ENCODE measurements at places on chromosomes 4 and X. TPM values are rescaled to one million over a fixed set of nuclear protein-coding genes. Genes with fewer than 3 reads are reported as not detected.

GRK4 gene
- total RNA-seq, result 4.9 TPM

NEIL3 gene
- total RNA-seq, result 17.5 TPM

NLGN3 gene
- total RNA-seq, result 0.22 TPM

CCDC158 gene
- not detected for total RNA-seq

GRCh38 chr4:57077550-57078343 lies 32.4 kb downstream of the IGFBP7 start:
- peak; percentile 88 for DNase-seq

DNA sequence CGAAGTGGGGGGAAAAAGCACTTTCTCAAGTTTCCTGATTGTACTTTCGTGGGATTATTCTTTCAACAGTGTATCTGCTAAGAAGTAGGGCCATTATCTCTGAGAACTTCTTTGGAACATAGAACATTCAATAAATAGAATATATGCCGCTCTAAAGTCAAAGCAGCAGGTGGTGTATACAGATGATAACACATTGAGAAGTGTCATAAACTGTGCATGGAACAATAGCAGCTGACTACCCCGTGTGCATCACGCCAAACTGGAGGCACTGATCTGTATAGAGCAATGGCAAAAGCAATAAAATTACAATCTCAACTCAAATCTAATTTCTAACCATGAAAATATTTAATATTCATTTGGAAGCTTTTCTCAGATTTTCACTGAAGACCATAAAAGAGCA lies 175.3 kb downstream of the DCTD start:
- no peak for DNase-seq

DNA sequence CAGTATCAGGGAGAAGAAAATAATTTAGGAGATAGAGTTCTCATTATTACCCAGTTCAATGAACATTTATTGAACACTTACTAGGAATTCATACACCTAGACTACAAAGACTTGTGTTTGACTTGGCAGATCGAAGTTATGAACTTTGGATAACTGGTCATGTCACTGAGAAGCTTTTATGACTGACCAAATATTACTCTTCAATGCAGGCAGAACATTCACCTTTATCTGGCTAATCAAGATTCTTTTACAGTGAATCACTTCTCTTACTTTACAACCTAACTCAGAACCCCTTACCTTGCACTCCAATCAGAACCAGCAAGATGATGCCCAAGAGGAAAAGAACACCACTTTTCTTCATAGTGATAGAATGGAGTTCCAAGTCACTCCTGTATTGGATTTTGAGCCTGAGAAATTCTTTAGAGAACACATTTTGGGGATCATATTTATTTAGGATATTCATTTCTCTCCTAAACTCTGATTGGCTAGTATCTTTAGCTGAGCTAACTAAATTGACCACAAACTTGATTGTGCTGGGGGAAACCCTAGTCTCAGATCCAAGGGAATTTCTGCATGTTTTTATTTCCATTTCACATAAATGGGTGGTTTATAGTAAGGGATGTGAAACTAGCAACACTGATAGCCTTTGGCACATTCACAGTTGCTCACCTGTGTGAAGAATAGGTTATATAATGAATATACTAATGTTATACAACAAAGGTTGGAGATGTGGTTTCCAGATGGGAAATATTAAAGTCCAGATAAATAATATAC lies at the start of gene CXCL9:
Gene CXCL9, minus strand, starts transcription at position 421 of the 774 bp plus-strand sequence. Its CDS starts 60 bp downstream, at position 361.
- no peak for DNase-seq

DNA sequence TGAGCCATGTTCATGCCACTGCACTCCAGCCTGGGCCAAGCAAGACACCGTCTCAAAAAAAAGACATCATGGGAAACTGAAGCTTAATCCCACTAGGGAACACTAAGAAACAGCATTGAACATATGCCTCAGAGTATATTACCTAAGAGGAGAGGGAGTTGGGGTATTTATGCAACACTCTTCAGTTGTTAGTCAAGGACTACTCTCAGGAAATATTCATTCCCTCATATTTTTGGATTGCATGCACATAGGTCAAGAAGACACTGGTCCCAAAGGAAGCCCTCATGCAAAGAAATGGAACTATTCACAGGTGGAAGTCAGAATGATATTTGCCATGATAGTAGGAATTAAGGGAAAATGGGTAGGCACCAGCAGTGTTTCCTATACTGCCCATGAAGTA lies 22.8 kb upstream of the PAPSS1 start:
- no peak for DNase-seq

GRCh38 chr4:119032921-119033685 lies 102.5 kb upstream of the MYOZ2 start:
- no peak for DNase-seq

GRCh38 chr4:24529555-24529954 lies 54.8 kb downstream of the DHX15 start:
- no peak for DNase-seq

DNA sequence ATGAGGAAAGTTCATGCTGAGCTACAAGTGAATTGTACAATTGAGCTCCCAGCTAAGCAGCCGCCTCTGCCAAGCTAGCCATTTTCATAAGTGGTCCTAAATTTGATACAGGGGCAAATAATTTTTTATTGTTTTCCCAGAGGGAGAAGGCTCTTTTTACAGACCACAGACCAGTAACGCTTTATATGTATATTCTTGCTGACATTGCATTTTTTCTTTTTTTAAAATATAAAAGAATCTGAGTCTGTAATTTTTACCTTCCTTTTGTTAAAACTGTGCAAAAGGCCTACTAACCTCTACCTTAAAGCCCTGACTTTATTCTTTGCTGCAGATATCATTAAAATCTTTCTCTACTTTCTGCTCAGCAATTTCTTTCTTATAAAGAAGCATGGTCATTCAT lies 501.2 kb upstream of the INTU start:
- DNase-seq, result no peak

DNA sequence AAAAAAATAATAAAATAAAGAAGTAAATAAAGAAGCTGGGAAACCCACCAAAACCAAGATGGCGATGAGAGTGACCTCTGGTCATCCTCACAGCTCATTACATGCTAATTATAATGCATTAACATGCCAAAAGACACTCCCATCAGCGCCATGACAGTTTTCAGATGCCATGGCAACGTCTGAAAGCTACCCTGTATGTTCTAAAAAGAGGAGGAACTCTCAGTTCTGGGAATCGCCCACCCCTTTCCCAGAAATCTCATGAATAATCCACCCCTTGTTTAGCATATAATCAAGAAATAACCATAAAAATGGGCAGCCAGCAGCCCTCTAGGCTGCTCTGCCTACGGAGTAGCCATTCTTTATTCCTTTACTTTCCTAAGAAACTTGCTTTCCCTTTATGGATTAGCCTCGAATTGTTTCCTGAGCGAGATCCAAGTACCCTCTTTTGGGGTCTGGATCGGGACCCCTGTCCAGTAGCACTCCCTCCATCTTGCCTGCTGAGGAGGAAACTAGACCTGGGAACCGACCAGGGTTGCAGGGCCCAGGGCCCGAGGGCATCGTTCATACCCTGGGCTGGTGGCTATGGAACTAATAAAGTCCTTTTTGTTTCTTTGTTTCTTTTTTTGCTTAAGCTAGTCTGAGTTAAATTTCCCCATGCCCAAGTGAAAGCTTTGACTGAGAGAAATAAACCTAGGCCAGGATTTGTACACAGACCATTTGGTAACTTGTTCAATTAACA lies 30.9 kb downstream of the HTT-AS start:
- DNase-seq, result no peak

GRCh38 chrX:16705370-16705769 lies 7.1 kb downstream of the CTPS2 start:
- DNase-seq, result no peak

DNA sequence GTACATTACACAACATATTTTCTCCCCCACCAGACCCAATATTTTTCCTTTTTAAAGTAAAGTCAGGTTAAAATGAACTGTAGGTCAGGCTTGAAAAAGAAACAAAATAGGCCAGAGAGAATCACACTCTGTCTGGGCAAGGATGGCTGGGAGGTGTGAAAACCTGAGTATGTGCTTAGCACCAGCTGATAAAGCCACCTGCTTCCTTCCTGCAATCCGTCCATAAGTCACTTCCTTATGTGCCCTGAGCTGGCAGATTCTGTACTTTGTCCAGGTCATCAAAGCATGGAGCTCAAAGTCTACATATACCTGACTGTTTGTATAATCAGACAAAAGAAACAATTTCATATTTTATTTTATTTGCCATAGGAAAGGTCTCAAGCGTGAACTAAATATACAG lies 37.7 kb downstream of the ANTXR2 start:
- DNase-seq, result no peak

DNA sequence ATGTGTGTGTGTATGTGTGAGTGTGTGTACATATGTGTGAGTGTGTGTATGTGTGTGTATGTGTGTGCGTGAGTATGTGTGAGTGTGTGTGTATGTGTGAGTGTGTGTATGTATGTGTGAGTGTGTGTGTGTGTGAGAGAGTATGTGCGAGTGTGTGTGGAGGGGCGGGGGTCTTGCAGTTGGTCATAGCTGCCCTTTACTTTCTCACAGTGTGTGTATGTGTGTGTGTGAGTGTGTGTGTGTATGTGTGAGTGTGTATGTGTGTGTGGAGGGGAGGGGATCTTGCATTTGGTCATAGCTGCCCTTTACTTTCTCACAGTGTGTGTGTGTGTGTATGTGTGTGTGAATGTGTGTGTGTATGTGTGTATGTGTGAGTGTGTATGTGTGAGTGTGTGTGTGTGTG lies 74.8 kb upstream of the ENPP6 start:
- DNase-seq, result no peak
